NCI-H1436 treated with DMSO at 0.1 percent for 48 hours (cell line): ENCODE measurements at places on chromosomes 5 and 9.

DNA sequence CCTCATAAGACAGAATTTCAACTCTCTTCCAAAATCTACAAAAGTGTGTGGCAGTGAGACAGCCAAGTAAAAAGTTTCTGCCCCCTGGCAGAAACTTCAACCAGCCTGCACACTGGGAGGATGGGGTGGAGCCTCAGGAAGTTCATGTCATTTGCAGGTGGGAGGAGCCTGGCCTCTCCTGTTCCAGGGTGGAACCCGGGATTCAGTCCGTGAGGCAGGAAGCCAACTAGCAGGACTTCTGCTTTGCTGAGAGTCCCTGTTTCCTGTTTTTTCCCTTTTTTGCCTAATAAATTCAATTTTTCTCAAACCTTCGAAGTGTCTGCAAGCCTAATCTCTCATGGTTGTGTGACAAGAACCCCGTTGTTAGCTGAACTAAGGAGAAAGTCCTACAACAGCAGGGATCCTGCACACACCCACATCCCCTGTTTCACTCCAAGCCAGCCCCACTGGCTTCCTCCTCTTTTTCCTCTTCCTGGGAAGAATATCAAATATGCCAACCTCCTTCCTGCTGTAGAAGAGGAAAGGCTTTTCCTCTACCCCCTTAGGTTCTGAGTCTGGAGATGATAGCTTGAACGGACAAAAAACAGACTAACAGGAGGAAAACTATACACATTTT lies 69.3 kb downstream of the ALDH7A1 start:
- DNase-seq = no peak

DNA sequence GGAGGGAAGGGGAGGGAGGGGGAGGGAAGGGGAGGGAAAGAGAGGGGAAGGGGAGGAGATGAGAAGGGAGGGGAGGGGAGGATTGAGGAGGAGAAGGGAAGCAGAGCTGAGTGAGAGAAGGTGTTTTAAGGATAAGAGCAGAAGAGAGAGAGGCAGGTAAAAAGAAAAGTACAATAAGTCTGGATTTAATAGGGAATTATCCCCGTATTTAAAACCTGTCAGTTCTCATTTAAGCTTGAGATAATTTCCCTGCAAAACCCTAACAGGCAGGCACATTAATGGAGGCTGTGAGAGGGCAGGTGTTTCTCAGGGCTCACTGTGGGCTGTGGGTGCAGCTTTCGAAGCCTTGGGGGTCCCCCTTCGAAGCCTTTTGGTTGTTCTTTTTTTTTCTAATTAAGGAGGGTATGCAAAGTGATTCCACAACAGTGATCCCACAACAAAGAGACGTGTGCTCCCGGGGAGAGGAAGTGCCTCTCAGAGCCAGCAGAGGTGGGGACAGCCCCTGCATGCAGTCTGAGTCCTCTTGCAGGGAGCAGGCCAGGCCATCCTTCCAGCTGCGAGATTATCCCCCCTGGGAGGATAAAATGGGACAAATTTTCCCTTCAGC lies 317.9 kb upstream of the IRX1 start:
- DNase-seq = no peak

GRCh38 chr5:83157163-83157562 lies 79.8 kb downstream of the XRCC4 start:
- no peak for DNase-seq

GRCh38 chr5:120446068-120446492 lies 18.0 kb upstream of the PRR16 start:
- DNase-seq = no peak

GRCh38 chr5:34521628-34522290 lies 134.4 kb upstream of the RAI14 start:
- no peak for DNase-seq

DNA sequence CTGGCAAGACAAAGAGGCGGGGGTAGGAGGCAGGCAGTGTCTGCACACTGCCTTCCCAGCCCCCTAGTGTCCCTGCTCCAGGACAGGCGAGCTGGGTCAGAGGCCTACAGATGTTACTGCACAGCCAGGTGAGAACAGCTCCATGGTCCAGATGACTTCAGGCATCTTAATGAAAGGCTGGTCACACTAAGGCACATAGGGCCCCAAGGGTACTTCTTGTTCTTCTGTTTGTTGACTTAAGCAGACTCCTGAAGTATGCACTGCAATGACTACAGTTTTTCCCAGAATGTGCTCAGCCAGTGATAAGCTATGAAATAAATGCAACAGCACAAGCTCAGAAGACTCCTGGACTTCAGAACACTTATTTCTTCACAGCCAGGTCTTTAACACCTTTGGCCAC lies 27.4 kb downstream of the ATPSCKMT start:
- no peak for DNase-seq

GRCh38 chr5:116379306-116379705 lies 195.3 kb downstream of the SEMA6A start:
- no peak for DNase-seq

- no peak for DNase-seq
Measured at GRCh38 chr5:16502866-16503265, 37.3 kb upstream of the ZNF622 start.

DNA sequence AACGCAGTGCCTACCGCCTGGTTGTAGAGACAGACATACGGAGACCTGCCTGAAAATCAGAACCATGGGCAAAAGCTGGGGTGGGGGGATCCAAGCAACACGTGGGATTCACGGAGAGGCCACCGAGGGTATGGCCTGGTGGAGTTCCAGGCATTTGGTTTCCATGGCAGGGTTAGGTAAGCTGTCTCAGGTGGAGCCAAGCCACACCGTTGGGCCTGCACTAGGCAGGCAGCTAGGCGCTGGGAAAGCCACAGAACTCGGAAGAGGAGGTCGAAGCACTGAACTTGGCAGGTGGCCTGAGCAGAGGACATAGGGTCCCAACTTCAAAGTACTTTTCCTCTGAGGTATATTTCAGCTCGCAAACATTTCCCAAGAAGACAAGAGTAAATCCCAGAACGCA lies 111.6 kb downstream of the ISL1 start:
- DNase-seq = no peak

DNA sequence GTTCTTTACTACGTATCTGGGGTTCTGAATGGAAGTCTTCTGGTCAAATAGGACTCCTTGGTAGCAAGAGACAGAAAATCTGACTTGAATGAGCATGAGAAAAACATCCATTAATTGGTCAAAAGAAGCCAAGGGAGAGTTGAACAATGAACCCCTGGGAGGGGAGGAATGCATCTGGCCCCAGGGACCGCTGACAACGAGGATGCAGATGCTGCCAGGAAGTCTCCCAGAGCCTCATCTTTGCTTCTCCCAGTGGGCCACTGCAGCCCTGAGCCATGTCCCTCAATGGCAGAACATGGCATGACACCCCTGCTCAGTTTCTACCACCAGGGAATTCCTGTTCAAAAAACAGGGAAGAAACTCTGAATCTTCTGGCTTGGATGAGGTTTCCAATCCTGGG lies 50.5 kb upstream of the ICE1 start:
- no peak for DNase-seq

DNA sequence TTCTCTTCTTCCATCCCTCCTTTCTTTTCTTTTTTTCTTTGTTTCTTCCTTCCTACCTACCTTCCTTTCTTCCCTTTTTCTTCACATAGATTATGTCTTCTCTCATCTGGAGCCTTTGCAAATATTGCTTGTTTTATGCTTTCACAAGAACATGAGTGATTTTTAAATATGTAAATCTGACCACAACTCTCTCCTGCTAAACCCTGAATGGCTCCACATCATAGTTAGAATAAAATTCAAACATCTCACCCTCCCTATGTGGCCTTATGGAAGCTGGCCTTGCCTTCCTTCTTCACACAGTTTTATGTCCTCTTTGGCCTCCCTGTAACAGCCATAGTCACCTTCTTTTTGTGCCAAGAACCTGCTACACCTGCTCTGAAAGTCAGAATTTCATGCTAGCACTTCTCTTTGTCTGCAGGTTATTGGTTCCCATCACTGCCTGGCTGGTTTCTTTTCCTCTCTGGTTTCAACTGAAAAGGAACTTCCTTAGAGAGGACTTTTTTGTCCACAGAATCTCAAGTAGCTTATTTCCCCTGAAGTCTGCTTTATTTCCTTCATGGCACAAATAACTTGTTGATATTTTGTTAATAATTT lies 114.3 kb upstream of the TNC start:
- DNase-seq = no peak

DNA sequence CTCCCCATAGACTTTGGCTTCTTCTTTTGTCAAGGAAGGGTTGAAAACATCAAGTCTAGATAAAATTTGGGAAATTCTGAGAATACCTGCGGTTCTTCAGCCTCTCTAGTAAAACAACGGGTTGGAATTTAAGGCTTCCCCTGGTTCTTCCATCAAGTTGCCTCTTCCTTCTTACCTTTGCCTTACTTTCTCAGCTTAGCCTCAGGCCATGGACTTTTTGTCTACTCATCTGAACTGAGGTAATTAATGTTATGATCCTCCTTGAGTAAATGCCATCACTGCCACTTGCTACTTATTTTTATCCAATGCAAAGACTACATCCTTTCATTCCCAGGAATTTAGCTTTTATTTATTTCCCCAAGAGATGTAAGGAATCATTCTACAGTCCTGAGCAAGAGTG lies 184.4 kb downstream of the MPDZ start:
- no peak for DNase-seq

DNA sequence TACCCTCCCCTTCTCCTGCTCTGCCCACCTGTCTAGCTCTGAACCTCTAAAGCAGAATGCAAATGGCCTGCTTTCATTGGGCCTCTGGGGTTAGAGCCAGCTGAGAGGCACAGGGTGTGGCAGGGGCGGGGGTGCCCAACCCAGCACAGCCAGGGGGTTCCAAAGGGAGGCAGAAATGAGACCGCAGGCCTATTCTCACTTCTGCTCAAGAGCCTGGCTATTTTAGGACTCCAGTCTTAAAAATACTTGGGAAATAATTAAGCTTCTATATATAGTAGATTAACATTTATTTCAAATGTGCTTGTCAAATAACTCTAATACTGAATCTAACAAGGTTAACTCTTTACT lies 5.7 kb downstream of the QSOX2 start:
- DNase-seq = no peak

DNA sequence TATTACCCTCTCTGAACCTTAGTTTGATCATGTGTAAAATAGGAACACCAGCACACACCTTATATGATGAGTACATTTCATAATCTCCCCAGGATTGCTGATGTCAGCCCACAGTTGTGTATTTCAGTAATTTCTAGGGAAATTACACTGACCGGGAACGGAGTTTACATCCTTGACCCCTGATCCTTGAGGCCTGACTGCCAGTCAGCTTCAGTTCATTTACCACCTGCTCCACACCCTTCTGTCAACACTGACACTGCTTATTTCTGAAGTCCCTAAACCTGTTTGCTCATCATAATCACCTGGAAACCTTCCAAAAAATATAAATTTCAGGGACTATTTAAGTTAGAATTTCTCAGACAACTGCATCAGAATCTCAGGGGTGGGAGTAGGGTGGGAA lies 55.3 kb downstream of the ZNF622 start:
- DNase-seq = no peak

DNA sequence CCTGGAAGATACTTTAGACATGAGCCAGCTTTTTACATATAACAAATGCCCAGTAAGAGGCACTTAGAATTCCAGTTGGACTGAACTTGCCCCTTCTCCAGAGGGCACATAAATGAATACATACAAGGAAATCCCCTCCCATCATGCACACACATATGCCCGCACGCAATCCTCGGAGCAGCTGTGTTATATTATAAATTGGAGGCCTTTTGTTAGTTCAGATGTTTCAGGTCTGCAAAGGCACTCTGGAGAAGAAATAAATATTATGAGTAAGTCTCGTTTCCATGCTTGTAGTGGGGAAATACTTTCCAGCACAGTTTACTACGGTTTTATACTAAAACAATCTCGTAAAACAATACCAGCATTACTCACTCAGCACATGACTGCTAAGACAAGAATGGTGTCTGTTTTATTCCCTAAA lies 17.6 kb upstream of the MUSK start:
- DNase-seq = no peak

DNA sequence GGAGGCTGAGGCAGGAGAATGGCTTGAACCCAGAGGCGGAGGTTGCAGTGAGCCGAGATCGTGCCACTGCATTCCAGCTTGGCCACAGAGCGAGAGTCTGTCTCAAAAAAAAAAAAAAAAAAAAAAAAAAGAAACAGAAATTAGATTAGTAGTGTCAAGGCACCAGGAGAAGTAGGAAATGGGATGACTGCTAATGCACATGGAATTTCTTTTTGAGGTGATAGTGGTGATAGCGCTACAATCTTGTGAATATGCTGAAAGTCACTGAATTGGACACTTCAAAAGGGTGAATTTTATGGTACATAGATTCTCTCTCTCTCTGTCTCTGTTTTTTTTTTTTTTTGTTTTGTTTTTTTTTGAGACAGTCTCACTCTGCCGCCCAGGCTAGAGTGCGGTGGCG lies 42.1 kb upstream of the SUB1 start:
- no peak for DNase-seq

GRCh38 chr9:3912280-3912679 lies 386.5 kb upstream of the RFX3 start:
- no peak for DNase-seq

- peak; percentile 11 for DNase-seq
Measured at GRCh38 chr5:43631182-43631910, 28.4 kb downstream of the NNT start.

GRCh38 chr9:69023650-69024049 lies 9.7 kb upstream of the PRKACG start:
- DNase-seq = peak; percentile 75
